ENCODE measurements at places on chromosomes 1 and 21.

- DNase-seq, result no peak
These were observed 107.5 kb downstream of the HIVEP3 start for GRCh38 chr1:41811051-41811795.

DNA sequence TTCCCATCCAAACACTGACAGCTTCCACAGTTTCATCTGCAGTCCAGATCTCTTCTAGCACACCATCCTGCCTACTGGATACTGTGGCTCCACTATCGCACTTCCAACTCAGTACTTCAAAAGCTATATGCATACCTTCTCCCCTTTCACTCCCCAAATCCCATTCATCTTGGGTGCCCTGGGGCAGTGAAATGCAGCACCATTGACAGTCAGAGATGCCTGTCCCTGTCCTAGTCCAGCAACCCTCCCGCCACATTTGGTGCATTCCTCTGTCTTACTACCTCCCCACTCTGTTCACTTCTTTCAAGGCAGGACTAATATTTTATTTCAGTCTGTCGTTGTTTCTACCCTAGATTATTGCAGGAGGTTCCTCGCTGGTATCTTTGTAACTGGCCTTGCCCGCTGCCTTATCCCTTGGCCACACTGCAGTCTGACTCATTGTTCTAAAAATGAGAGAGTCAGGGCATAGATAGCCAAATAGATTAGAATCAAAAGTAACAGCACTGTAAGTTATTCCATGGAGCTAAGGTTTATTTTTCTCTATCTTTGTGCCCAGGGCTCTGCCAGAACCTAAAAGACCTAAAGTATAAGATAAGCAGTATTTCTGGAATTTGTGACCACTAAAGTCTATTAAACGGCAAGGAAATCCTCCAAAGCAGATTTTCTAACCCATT is 96.7 kb downstream of the ESRRG start:
- no peak for DNase-seq

- DNase-seq, result no peak
These were observed 181.6 kb downstream of the ZNF326 start for GRCh38 chr1:90176530-90176929.

- no peak for DNase-seq
These were observed 125.9 kb downstream of the RUNX1 start for GRCh38 chr21:34923202-34923601.

DNA sequence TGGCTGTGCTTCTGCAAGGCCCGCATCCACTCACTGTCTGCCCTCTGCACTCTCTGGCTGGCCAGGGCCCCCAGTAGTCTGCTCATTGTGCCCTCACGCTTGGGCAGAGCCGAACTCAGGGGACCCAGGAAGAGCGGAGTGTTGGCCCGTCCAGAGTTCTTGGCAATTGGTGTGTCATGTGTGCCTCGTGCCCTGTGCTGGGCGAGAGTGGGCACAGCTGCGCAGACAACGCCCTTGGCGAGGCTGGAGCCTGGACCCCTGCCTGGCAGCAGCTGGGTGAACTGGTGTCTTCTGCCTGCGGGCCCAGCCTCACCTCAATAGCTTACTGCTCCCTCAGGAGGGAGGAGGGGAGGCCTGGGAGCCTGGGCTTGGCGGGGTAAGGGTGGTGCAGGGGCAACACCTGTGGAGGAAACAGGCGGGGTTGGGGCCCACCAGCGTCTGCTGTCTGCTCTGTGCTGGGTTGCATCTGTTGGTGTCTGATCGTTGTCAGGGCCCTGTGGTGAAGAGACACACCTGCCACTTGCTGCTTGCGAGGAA is 2.1 kb downstream of the GUK1 start:
- DNase-seq, result no peak

GRCh38 chr1:7040969-7041695 is 255.9 kb downstream of the CAMTA1 start:
- no peak for DNase-seq

DNA sequence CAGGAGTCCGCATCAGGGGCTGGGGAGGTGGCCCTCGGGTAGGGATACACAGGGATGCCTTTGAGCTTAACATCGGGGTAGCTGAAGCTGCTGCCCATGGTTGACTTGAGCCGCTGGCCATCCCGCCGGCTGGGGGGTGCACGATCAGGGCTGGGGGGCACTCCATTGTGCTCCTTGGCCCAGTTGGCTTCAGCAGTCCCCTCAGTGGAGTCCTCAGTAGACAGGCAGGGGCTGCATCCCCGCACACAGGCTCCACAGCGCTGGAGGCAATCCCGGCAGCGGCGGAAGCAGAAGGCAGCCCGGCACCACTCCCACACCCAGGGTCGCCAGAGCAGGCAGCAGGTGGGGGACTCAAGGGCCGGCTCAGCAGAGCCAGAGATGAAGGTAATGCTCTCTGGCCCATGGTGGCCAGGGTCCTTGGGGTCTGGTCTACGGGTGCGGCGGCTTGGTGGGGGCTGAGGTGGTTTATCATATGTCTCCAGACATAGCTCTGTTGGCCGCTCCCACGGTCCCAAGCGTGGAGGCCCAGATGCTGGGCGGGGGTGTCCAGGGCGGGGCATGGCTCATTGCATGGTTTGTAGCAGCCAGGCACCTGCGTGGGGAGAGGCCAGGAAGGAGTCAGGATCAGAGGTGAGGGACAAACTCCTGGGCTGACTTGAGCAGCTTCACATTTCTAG is 8.3 kb downstream of the KDF1 start:
- no peak for DNase-seq

DNA sequence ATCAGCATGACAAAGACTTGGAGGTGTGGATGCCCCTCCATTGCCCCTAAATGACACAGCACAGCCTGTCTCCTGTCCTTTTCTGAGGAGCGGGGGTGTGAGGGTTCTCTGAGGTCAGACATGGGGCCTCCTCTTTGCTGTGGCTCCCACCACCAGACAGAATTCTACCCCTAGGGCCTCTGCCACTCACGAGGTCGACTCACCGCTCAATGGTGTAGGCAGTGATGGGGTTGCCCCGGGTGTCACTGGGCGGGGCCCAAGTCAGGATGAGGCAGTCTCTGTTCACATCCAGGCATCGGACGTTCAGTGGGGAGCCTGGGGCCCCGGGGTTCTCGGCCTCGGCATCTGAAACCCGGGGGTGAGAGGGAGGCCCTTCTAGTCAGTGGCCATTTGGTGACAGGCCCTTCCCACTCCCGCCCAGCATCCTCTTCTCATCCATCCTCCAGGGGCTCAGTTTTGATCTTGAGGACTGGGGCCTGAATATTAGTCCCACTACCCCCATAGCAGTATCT is 19.9 kb downstream of the MYOM3 start:
- DNase-seq, result no peak

DNA sequence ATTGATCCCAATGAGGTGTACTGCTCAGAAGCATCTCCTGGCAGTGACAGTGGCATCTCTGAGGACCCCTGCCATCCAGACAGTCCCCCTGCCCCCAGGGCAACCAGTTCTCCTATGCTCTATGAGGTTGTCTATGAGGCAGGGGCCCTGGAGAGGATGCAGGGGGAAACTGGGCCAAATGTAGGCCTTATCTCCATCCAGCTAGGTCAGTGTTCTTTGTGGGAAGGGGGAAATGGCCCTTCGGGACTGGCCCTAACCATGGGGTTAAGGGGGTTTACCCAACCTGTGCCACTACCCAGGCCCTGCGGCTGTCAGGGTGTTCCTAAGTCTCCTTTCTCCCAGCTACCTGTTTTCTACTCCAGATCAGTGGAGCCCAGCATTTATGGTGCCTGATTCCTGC is 1.3 kb downstream of the CREB3L4 start:
- DNase-seq, result no peak

DNA sequence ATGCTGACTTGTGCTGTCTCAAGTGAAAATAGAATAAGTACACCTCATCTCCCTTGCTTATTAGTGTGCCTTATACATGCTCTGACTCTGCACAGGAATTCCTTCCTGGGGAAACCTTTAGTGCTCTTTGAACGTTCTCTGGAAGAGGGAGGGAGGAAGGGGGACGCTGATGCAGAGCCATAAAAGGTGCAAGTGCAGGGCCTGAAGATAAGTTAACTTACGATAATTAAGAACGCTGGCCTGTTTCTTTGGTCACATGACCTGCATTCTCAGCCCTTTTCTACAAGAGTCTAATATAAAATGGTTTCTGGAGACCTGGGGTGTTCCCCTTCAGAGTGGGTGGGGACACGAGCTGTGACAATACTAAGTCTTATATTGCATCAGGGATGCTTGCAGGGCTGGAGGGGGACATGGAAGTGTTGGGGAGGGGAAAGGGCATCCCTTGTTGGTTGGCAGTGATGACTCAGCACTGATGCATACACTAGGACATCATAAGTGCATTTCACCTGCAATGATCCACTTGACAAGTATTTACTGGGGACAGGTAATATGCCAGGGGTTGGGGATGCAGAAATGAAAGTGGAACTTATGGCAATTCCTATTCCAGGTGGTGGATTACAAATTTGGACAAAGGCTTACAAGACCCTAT is 26.3 kb upstream of the KIAA0040 start:
- DNase-seq, result no peak

- no peak for DNase-seq
These were observed 635 bp upstream of the SYNJ1 start for GRCh38 chr21:32728456-32728839.

DNA sequence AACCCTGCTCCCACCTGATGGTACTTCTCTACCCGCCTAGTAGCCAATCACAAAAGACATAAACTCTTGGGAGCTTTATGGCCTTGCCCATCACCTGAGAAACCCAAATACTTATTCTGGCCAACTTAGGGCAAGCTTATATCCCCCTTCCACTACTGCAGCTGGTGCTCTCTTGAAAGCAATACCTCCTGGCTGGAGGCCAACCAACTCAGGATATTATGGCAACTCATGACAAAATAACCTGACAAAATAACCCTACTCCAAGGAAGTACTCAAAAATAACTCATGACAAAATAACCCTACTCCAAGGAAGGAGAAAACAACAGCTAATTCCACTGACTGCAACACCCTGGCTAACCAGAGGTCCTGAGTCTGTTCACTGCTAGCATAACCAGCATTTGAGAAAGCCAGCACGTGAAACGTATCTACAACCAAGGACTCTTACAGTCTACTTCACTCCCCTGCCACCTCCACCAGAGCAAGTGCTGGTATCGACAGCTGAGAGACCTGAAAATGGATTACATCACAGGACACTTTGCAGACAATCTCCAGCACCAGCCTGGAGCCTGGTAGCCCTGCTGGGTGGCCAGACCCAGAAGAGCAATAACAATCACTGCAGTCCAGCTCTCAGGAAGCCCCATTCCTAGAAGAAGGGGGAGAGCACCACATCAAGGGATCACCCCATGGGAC is 179.9 kb downstream of the COL24A1 start:
- no peak for DNase-seq

DNA sequence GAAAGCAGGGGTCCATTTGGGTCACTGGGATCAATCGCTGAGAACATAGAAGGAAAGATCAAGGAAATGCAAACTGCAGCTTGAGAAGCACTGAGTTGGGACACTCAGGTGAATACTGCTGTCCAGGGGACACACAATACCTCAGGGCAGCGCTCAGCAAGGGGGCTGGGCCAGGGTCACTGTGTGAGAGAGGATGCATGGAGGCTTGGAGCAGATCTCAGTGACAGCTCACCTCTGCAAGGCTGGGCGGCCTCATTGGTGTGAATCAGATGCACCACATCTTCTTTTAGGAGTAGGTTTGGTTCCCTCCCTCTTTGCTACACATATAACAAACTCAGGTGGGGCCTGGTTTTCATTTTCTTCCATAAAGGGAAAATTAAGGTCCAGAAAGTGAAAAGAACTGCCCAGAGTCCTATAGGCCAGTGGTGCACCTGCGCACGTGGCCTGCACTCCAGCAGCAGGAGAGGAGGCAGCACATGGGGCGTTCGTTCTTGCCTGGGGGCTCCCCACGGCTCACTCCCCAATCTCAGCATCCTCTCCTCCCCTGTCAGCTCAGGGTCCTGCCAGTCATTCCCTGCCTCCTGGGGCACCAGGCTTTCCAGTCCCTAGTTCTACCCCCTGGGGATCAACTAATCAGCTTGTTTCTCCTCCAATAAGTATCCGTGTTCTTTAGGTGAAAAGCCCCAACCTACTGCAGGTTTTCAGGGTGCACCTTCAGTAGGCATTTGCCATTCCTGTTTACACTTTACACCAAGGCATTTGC is 1.5 kb downstream of the A3GALT2 start:
- no peak for DNase-seq

DNA sequence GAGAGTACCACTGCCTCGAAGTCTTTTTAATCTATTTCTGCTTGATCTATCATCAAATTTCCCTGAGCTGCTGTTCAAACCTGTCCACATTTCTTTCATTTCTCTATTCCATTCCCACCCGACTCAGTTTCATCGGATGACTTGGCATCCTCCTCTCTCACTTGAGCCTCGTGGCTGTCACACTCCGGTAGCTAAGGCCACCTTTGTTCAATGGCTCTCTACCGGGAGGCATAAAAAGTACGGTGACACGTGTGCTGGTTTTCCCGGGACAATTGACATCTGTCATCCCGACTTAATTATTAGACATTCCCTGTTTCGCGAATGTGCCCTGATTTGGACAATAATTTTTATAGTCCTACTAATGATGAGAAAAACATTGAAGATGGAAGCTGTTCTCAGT is 22.6 kb downstream of the MIS18A start:
- DNase-seq, result no peak

DNA sequence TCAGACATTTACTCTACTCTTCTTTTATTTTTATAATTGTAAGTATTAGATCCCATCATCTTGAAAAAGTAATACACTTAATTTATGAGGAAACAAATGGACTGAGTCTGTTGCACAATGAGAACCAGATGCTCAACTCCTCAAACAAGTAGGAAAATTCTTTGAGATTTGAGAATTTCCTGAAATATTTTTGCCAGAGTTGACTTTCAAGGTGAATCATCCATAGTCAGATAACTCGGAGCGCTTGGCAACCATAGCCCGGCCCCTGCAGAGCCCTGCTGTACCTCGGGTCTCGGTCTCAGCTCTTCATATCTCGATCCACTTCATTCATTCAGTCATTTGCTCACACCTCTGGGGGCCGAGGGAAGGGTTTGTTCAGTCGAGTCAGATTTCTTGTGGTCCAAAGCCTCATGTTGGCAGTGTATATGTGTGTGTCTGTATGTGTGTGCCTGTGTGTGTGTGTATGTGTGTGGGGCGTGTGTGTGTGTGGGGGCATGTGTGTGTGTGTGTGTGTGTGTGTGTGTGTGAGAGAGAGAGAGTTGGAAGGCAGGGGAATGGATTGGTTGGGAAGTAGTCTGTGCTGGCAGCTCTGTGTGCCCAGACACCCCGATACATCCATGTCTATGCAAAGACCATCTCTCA is 18.1 kb upstream of the PCP4 start:
- DNase-seq, result no peak

GRCh38 chr1:975365-975764 is 6.5 kb downstream of the PERM1 start:
- no peak for DNase-seq

- DNase-seq, result no peak
These were observed 582 bp downstream of the TRPM2 start for GRCh38 chr21:44354001-44354405.

- DNase-seq, result no peak
These were observed 71.0 kb downstream of the RALGPS2 start for GRCh38 chr1:178796013-178796412.

GRCh38 chr1:24319312-24319863 is at the start of gene GRHL3:
GRHL3 (plus strand) TSS chr1:24319357; CDS start chr1:24319552, 195 bp downstream.
- no peak for DNase-seq

DNA sequence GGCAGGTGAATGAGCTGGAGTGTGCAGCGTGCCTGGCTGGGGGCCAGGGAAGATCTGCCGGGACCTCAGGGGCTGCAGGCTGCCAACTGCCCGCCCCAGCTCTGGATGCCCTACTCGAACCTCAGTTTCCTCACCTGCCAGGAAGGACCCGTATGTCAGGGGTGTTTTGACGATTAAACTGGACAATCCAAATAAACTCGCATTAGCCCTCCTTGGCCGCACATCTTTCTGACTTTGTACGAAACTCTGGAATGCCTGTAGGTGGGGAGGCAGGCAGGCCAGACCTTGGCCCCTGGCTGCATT is 8.3 kb upstream of the ZNF669 start:
- DNase-seq, result no peak

Measured in stimulated activated CD4-positive, alpha-beta T cell treated with anti-CD3 and anti-CD28 coated beads, Interleukin-12 subunit alpha, Interleukin-12 subunit beta, amount 100 ng/mL, for 24 hours (primary cell).